Panc1 (cell line): ENCODE measurements at places on chromosomes 16 and 17. TPM values are rescaled to one million over a fixed set of nuclear protein-coding genes. Genes with fewer than 3 reads are reported as not detected.

DNA sequence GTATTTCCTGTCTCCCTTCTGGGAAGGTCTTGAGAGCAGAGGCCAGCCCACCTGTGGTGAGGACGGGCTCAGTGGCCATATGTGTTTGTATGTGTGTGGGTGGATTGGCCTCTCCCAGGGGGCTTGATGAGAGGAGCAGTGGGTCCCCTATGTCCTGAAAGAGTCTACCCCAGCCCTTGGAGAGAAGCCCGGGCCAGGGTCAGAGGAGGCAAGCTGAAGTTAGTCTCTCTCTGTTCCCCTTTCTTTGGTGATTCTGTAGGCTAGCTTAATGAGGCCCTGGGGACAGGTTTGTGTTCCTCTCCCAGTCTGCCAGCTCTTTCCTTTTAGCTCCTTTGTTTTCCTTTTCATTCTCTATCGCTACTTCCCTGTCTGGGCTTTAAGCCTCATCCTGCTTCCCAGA lies 23.8 kb upstream of the NFATC3 start:
- no peak for DNase-seq

DNA sequence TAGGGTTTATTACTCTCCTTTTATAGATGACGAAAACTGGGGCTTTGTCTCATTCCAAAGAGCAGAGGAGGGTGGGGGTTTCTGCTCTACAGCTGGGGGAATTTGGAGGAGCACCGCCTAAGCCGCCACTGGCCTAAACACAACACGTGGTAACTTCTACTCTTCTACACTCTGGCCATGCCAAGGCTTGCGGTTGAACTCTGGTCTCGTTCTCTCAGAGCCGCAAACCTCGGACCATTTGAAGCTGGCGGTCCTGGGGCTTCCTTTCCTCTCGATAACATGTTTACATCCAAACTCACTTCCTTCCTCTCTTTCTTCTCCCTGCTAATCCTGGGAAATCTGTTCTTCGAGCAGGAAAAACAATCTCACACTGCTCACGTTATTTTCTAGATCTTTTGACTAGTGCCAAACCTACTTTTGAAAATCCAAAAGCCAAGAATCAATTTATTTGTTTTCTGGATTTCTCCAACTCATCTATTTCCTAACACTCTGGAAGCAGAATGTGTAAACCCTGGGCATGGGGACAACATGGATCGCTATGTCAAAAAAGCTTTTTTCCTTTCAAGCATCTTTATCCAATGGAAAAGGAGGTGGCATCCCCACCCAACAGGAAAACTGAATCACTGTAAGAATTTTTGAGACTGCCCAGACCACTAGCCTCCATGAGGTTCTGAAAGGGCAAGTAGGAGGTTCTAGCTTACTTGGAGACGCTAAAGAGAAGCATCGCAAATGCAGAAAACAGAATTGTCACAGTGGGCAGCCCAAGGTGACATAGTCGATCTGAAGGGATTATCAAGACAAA lies 13.6 kb upstream of the EEF2K start:
- DNase-seq, result no peak

The OTOA gene
- not detected for total RNA-seq

DNA sequence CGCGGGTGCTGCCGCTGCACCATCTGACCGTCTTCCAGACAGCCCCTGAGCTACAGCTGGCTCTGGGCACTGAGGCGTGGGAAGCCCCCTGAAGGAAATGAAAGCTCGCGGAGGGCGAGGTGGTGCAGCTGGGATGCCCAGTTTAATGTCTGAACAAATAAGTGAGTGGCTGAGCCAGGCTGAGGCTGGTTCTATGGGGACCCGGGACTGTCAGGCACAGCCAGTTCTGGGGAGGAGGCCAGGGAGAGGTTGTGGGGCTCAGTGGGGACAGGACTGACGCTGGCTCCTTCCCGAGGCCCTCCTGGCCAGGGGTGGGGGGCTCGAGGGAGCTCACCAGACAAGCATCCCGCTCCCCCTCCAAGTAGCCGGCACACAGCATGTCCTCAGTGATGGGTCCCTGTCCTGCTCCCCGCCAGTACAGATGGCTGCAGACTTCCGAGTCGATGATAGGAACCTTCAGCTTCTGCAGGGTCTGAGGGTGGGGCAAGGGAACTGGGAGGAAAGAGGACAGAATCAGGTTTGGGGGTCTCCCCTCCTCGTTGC lies 4.4 kb downstream of the PRSS22 start:
- DNase-seq, result no peak

The GAS7 gene
- total RNA-seq, result 0.05 TPM
